ENCODE measurements at places on chromosomes 16 and 17. TPM values are rescaled to one million over a fixed set of nuclear protein-coding genes. Genes with fewer than 3 reads are reported as not detected.

The EPX gene
- total RNA-seq, result not detected

The DRC7 gene
- not detected for total RNA-seq

The CDIPT gene
- total RNA-seq, result 29.6 TPM

The MT1M gene
- not detected for total RNA-seq

The IRX5 gene
- total RNA-seq, result 11.4 TPM

The KRTAP4-8 gene
- not detected for total RNA-seq

The UBE2Z gene
- 62.2 TPM for total RNA-seq

The KRTAP16-1 gene
- total RNA-seq, result not detected

The OTOA gene
- 0.08 TPM for total RNA-seq

The SLC2A4 gene
- 1.3 TPM for total RNA-seq

The HIC1 gene
- 0.13 TPM for total RNA-seq

The ABI3 gene
- 3.4 TPM for total RNA-seq

- no peak for DNase-seq
Observed at GRCh38 chr16:17289050-17289449, 181.7 kb downstream of the XYLT1 start.

- no peak for DNase-seq
Observed at GRCh38 chr17:81115749-81116464, 49.4 kb upstream of the PVALEF start.

DNA sequence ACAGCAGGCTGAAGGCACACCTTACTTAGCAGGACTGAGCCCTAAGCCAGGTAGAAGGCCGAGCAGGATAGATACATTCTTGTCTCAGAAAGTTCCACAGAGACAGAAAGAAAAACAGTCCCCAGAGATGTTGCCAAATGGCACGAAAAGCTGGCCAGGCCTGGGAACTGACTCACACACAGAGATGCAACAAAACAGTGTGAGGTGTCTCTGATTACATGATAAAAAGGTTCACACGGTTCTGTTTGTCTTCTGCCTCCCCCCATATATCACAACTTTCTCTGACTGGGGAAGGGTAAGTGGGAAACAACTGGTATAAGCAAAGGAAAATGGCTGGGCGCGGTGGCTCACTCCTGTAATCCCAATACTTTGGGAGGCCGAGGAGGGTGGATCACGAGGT is 1.7 kb downstream of the WBP2 start:
- no peak for DNase-seq

DNA sequence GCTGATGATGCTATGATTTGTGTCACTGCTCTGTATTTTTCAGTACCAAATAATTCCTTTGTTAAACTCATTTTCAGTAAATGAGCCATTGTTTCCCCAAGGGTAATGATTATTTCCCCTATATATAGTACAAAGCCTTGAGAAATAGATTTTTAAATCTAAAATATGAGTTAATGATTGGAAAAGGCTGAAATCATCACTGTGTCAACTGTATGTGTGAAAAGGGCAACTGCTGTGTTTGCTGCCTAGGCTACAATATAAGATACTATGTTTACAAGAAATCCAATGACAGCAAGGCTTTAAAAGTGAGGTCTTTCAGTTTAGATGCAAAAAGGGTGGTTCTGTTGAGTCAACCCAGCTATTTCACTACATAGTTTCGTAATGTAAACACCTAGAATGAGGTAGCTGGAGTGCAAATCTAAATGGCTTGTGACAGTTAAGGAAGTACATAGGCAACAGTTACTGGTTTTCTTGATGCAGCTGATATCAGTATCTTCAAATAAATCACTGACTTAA is 15.3 kb downstream of the NLK start:
- no peak for DNase-seq

DNA sequence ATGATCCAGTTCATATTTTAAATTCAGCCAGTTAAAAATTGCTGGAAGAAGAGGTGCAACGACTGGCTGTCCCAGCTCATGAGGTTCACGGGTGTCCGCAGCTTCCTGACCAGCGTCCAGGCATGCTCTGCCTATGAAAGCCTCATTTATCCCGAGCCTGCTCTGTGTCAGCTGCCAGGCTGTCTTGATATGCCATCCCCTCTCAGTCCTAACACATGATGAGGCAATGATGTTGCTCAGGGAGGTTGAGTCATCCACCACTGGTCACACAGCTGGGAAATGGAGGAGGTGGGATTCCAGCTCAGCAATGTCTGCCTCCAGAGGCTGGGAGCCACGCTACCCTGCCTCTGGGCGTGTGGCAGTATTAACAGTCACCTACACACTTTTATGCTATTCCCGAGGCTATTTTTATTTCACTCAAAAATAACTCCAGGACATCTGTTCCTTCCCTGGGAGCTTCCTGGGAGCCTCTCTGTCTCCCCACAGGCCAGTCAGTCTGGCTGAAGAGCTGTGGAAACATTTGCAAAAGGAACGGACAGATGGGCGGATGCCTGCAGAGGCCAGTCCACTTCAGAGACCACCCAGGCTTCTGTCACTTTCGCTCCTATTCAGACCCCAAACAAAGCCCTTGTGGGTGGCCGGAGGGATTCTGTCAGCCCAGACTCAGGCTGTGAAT is 22.5 kb downstream of the RAB11FIP4 start:
- peak; percentile 89 for DNase-seq

- no peak for DNase-seq
Observed at GRCh38 chr17:75146592-75146991, 7.7 kb downstream of the JPT1 start.

DNA sequence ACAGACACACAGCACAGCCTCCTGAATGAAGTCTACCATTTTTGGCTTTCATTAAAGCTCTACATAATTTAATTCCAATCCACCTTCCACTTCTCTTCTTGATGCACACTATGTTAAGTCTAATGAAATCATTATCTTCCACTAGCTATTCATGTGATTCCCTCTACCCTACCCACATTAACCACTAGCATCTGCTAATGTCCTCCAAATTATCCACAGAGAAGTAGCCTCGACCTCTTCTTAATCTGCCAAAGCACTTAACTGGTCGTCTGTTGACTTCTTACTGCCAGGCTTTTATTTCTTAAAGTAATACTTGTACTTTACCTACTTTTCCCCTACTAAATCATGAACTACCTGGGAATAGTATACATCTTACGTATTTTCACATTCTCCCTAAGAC is 91.8 kb downstream of the NCOR1 start:
- no peak for DNase-seq

DNA sequence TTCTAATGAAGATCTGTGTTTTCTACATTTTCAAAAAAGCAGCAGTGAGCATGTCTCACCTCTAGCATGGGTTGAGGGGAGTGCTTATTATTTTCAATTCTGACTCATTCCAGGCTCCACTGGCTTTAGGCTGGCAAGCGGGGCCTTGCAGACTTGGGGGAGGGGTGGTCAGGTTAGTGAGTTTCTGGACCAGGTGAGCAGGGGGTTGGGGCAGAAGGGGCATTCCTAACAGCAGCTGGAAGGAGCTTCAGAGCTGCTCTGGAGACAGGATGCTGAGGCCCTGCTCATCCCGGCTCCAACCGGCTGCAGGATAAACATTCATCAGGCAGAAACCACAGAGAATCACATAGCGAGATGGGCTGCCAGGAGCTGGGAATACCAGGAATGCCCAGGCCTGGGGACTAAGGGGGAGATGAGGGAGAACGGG is 10.5 kb upstream of the KRT19 start:
- DNase-seq, result peak; percentile 16

GRCh38 chr17:41015454-41015853 is 6.5 kb upstream of the KRTAP3-1 start:
- DNase-seq, result no peak

GRCh38 chr17:39122991-39123390 is 28.4 kb downstream of the PLXDC1 start:
- DNase-seq, result no peak

DNA sequence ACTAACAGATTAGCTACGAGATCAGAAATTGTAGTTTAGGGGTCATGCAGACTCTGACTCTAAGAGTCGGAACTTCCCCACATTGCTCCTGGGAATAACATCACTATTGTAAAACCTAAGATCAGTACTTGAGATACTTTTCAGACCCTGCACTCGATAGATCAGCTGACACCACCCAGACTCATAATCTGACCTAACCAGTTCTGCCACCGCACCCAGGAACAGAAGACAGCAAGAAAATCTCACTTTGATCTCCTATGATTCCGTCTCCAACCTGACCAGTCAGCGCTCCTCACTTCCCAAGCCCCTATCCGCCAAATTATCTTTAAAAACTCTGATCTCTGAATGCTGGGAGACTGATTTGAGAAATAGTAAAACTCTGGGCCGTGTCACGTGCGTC is 27.2 kb upstream of the ASGR2 start:
- no peak for DNase-seq

DNA sequence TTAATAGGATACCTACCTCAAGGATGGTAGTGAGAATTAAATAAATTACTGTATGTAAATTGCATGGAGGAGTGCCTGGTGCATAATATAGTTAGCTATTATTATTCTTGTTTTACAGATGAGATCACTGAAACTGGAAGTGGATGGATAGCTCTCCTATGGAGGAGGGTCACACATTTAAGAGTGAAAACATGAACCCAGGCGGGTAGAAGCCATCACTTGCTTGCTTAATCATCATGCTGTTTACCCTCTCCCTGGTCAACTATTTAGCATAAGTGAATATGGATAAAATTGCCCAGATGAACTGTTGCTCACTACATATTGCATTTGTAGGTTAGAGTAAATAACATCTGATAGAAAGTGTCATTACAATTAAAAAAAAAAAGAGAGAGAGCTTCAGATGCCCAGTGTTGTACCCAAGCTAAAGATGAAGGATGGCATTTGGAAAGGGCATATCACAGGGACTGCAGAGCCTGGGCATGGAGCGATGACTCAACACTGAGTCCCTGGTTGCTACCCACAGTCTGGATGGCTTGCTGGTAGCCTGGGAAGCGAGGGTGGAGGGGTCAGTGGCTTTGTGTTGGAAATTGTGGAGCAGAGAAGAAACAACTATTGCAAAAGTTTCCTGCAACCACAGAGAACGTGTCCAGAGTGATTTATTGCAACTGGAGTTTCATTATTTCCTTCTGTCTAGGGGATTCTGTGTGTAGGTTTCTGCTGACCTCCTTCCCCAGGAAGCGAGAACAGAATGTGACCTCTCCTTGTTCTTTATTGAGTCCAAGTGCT is 414.4 kb downstream of the SHISA9 start:
- no peak for DNase-seq

DNA sequence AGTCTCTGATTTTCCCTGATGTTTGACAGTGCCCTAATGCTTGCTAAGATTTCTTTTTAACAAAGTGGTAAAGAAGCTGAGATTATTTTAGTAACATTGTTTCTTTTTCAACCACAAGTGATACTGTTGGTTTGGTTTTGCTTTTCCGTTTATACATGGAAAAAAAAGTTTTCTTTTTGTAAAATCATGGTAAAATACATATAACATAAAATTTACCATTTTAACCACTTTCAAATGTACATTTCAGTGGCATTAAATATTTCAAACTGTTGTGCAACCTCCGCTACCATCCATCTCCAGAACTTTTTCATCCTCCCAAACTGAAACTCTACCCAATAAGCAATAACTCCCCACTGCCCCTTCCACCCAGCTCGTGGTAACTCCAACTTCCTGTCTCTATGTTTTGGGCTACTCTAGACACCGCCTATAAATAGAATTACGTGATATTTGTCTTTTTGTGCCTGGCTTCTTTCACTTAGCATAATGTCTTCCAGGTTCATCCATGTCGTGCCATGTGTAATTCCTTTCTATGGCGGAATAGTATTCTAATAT is 4.6 kb downstream of the CIITA start:
- DNase-seq, result no peak

DNA sequence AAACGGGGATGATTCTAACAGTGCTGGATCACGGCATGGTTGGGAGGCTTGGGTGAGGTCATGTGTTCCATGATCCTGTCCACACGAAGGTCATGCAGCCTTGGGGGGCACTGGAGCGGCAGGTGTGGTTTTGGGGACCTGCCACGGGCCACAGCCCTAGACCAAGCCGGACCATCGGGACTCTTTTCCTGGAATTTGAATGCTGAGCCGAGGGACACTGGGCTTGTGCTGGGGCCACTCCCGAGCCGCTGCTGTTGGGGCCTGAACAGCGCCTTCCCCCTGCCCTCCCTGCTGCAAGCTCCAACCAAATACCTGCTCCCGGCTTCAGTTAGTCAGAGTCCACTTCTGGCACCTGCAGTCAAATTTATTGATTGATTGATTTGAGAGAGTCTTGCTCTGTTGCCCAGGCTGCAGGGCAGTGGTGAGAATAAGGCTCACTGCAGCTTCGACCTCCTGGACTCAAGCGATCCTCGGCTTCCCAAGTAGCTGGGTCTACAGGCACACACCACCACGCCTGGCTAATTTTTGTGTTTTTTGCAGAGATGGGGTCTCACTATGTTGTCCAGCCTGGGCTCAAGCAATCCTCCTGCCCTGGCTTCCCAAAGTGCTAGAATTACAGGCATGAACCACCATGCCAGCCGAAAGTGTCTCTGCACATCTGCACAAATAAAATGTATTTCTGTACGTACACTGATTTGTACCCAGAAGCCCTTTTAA is 37.2 kb upstream of the SLC38A10 start:
- DNase-seq, result no peak

DNA sequence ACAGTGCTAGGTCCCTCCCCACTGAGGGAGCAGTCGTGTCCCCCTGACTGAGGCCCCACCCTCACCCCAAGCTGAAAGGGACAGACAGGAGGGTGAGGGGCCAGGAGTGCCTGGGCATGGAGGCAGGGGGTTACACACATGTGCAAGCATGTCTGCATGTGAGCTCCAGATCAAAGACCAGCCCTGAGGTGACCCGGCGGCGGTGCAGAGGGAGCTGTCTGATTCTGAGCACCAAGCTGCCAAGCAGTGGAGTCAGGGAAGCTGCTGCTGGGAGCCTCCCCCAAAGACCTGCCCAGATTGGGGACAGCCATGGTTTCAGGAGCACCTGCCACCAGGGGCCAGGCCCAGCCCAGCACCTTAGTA is 5.5 kb downstream of the DLX3 start:
- no peak for DNase-seq

DNA sequence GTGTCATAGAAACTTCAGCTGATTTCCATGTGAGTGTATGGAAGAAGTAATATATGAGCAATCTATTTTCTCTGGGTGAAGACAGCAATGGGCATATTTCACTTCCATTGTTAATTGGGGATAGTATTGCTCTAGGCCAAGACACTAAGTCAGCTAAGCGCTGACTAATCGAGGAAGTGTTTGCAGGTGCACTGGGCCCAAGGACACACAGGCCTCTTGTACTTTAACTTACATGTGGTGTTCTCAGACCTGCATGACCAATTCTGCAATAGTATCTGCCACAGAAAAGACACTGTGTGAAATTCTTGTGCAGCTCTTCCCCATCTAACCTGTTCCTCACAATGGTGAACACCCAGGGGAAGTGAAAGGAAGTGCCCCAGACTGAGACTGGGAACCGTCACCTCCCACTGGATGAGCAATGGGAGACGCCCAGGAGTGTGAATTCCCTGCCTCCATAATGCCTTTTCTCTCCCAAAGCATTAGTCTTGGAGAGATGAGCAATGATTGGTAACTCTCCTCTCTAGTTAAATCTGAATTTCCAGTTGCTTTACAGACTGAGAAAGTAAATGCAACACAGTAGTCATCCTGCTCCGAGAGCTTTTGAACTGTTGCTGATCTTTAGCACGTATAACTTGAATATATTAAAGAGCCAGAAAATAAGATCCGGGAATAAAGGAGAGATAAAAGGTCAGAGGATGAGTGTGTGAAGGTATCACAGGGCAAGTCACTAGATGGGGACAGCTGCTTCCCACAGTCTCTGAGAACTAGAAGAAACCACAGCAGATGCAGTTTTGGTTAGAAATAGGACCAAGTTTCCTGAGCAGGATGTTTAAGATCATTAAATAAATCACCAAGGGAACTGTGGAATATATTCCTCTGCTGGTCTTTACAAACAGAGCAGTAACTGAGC is 82.6 kb downstream of the CDK5R1 start:
- no peak for DNase-seq

Measured in SJCRH30 (cell line).